ENCODE measurements at places on chromosomes 7 and 10.
A peak's percentile ranks its signal among the peaks of the same experiment; 100 is the strongest.

DNA sequence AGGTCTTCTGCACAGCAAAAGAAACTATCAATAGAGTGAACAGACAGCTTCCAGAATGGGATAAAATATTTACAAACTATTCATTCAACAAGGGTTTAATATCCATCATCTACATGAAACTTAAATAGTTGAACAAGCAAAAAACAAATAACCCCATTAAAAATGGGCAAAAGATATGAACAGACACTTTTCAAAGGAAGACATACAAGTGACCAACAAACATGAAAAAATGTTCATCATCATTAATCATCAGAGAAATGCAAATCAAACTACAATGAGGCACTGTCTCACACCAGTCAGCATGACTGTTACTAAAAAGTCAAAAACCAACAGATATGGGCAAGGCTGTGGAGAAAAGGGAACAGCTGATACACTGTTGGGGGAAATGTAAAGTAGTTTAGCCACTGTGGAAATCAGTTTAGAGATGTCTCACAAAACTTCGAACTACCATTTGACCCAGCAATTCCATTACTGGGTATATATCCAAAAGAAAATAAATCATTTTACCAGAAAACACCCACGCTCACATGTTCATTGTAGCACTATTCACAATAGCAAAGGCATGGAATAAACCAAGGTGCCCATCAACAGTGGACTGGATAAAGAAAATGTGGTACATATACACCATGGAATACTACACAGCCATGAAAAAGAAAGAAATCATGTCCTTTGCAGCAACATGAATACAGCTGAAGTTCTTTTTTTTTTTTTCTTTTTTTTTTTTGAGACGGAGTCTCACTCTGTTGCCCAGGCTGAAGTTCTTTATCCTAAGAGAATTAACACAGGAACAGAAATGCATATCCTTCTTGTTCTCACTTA is 172.6 kb downstream of the KLF6 start:
- DNase-seq, result no peak

GRCh38 chr10:112698818-112699164 is 251.3 kb upstream of the TCF7L2 start:
- DNase-seq, result no peak

DNA sequence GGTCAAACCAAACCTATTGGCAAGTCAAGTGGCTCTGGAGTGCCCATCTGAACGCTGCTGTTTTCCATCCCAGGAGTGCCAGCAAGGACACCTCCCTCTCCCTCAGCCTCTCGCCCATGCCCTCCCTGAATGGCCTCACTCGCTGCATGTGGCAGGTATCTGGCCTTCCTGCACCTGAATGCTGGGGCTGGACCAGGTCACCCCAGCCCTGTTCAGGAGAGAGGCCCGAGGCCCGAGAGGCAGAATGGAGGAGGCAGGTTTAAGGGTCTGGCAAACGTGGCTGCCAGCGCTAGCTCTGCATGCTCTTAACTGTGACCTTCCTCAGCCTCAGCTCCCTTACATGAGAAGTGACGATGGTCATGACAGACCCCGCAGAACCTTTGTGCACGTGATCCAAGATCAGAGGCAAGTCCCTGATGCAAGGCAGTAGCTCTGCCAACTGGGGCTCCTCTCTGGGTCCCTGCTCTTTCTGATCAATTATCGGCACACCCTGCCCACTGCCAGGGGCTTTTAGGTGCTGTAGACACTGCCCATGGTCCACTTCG is 295.7 kb upstream of the ZMIZ1 start:
- no peak for DNase-seq

- DNase-seq, result no peak
Observed at GRCh38 chr7:157141525-157142060, 2.9 kb downstream of the UBE3C start.

DNA sequence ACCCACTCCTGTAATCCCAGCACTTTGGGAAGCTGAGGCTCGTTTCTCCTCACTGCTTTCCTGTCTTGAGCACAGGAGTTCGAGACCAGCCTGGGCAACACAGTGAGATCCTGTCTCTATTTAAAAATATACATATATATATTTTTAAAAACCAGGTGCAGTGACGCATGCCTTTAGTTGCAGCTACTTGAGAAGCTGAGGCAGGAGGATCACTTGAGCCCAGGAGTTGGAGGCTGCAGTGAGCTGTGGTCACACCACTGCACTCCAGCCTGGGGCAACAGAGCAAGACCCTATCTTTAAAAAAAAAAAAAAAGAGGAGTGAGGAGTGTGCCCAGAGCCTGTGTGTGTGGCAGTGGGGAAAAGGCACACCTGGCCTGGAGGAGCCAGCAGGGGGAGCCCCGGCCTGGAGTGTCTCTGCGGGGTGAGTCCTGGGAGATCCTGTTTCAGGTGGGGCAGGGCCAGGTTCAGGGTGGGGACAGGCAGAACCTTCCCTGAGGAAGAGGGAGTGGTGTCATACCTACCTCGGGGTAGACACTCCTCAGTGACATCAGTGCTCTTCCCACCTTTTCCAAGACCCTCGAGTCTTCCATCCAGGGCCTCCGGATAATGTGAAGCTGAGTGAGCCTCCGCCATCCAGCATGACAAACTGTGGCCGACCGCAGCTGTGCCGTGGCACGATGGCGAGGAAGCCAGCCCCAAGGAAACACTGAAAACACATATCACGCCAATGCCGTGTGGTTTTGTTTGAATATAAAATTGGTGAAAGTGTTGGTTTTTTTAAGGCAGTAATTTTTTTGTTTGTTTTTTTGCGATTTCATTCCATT is 9.0 kb upstream of the ARPC1B start:
- DNase-seq, result peak; percentile 67

DNA sequence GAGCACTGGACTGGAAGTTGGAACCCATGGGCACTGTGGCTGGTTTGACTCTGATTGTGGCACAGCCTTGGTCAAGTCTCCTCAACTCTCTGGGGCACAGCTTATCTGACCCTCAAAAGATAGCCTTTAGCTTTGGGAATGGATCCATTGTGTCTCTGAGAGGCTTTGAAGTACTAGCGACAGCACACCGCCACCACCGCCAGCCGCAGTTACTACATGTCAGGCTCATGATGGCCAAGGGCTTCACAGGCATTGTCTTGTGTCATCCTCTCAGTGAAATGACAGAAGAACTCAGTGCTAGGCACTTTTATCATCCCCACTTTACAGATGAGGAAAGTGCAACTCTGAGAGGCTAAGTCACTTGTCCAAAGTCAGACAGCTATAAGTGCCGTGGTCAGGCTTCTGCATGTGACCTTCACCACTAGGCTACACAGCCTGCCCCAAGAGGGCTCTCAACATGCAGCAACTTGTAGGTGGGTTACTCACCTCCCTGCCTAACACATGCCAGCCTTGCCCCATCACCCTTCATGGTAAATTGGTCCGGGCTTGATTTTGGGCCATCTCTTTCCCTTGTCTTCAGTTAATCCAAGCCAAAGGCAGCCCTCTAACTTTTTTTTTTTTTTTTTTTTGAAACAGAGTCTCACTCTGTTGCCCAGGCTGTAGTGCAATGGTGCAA is 44.1 kb downstream of the C10orf105 start:
- DNase-seq, result no peak

GRCh38 chr10:113085776-113086175 is 135.7 kb downstream of the TCF7L2 start:
- DNase-seq, result no peak

GRCh38 chr7:101714097-101714496 is 85.0 kb upstream of the MYL10 start:
- no peak for DNase-seq

GRCh38 chr10:13168781-13169180 is 7.4 kb downstream of the MCM10 start:
- DNase-seq, result no peak

DNA sequence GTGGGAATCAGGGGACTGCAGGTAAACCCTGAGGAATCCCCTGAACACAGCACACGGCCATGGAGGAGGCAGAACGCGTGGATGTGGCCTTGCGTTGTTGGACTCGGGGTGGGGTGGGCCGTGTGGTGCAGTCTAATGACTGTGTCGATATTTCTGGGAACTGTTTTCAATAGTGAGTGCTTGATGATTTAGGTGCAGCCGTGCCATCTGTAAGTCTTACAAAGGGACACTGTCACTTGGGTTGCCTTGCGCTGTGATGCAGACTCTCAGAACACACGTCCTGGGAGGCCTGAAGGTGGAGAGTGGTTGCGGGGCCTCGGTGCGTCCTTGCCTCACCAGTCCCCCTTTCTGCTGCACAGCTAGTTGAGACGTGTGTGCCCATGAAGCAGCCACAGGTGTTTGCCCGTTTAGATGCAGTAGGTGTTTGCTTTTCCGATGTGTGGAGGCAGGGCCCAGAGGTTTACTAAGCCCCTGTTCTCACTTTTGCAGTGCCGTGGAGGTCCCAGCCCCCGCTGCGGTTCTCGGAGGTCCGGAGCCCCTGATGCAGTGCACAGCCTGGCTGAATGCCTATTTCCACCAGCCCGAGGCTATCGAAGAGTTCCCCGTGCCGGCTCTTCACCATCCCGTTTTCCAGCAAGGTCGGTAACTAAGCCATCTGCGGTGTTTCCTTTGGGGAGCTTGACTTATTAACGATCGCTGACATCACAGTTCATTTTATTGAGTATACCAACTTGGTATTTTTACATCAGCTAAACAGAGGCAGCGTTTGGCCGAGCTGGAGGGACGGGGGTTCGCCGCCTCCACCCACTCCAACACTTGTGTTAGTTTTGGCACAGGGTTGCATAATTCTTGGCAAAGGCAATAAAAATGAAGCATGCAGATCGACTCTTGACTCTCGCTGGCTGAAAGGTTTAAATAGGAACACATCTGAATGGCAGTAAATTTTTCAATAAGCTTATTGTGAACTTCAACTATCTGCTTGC is 240.7 kb downstream of the MGMT start:
- no peak for DNase-seq

- DNase-seq, result no peak
Observed at GRCh38 chr10:60430017-60430416, 40.3 kb upstream of the ANK3 start.

GRCh38 chr10:101959346-101959916 is 96.5 kb downstream of the ARMH3 start:
- no peak for DNase-seq

- peak; percentile 53 for DNase-seq
Observed at GRCh38 chr7:73978661-73979563, 49.1 kb upstream of the ELN start.

DNA sequence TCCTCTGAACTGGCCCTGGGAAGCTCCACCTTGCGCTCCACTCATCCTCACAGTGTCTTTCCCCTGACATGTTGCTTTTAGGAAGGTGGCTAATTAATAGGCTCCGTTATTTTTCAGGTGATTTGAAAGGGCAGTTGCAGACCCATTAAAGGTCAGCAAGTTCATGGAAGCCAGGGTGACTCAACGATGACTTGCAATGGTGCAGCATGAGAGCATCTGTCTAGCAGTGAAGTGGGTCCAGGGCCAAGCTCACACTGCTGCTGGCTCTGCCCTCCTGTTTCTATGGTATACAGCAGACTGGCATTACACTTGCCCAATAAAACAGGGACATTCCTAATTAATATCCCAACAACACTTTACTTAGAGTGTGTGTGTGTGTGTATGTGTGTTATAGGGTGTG is 68.8 kb upstream of the WDR11 start:
- DNase-seq, result no peak

DNA sequence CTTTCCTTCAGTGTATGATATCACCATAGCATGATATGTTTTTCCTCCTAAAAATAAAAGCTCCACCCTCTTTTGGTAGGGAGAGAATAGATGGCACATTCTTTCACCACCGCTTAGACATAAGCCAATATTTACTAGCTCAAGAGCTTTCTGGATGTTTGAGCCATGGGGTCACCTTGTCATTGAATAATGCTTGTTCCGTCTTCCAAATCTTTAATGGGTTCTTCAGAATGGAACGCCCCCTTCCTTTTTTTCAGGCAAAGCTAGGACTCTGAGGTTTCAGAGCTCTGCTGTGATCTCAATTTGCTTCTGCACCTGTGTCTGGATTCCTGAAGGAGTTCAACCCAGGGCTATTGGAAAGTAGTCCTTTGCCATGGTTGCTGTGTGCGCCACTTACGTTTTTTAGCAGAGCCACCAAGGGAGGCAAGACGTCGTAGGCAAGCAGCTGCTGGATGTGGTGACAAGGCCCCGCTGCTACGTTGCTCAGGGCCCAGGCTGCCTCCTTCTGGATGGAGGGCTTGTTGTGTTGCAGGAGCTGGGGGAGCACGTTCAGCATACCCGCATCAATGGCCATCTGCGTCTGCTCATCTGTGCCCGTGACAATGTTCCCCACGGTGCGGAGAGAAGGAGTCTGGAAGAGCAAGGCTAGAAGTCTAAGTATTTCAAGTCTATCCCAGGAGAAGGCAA is 23.2 kb downstream of the KPNA7 start:
- DNase-seq, result no peak

- DNase-seq, result no peak
Observed at GRCh38 chr7:33369888-33370287, 240.5 kb downstream of the BBS9 start.

- no peak for DNase-seq
Observed at GRCh38 chr7:94980418-94981142, 73.2 kb downstream of the PPP1R9A start.

- no peak for DNase-seq
Observed at GRCh38 chr7:16609842-16610450, 35.6 kb downstream of the ANKMY2 start.

GRCh38 chr7:43729924-43730248 is 563 bp upstream of the COA1 start:
- DNase-seq, result no peak

All from activated T-cell treated with anti-CD3 and anti-CD28 coated beads, Interleukin-2, amount 50 U/mL, for 48 hours (primary cell).